Foreskin melanocyte (primary cell): ENCODE measurements at places on chromosomes 13 and 19.

- no peak for DNase-seq
These were observed 40.0 kb upstream of the FOXO1 start for GRCh38 chr13:40706439-40706838.

- no peak for DNase-seq
These were observed 1.2 kb upstream of the NUMBL start for GRCh38 chr19:40691421-40692211.

- no peak for DNase-seq
These were observed 45.6 kb upstream of the UBE2L5 start for GRCh38 chr13:30376426-30377311.

- no peak for DNase-seq
These were observed 562.6 kb upstream of the ARGLU1 start for GRCh38 chr13:107130566-107130965.

- no peak for DNase-seq
These were observed 51.4 kb downstream of the LRCH1 start for GRCh38 chr13:46604226-46604990.

- no peak for DNase-seq
These were observed 3.6 kb upstream of the REXO1 start for GRCh38 chr19:1851654-1852580.

GRCh38 chr13:98039964-98040363, 86.5 kb downstream of the IPO5 start:
- DNase-seq: no peak
